HT-29 (cell line): ENCODE measurements at places on chromosomes 3 and 15. TPM values are rescaled to one million over a fixed set of nuclear protein-coding genes. Genes with fewer than 3 reads are reported as not detected.

CNTN3 gene
- total RNA-seq = not detected in 2 replicates

GNAT1 gene
- total RNA-seq = 0.18 TPM in 1 of 2 replicates, not detected in the other

LRRIQ4 gene
- not detected in 2 replicates for total RNA-seq

KCNH8 gene
- total RNA-seq = 0.03 and 1.1 TPM in 2 replicates

- DNase-seq = no peak
These were observed 49.0 kb upstream of the SLC4A7 start for GRCh38 chr3:27533261-27533607.

- peak; percentile 85 for DNase-seq
These were observed 317.8 kb upstream of the AGTR1 start for GRCh38 chr3:148379763-148380382.

DNA sequence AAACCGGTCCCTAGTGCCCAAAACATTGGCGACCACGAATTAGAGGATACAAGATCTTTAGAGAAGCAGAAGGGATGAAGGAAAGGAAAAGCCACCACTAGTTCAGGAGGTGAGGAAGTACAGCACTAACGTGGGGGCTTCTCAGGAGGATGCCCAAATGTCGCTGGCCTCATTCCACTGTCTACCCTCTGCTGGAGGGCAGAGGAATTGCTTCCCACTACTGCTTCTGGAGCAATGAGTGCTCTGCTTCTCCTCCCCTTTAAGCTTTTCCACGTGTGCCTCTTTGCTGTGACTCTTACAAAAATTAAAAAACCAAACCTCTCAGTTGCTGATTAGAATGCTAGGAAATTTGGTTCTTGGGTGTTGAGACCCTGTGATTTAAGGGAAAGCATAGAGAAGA is 281.3 kb downstream of the CLSTN2 start:
- peak; percentile 22 for DNase-seq

DNA sequence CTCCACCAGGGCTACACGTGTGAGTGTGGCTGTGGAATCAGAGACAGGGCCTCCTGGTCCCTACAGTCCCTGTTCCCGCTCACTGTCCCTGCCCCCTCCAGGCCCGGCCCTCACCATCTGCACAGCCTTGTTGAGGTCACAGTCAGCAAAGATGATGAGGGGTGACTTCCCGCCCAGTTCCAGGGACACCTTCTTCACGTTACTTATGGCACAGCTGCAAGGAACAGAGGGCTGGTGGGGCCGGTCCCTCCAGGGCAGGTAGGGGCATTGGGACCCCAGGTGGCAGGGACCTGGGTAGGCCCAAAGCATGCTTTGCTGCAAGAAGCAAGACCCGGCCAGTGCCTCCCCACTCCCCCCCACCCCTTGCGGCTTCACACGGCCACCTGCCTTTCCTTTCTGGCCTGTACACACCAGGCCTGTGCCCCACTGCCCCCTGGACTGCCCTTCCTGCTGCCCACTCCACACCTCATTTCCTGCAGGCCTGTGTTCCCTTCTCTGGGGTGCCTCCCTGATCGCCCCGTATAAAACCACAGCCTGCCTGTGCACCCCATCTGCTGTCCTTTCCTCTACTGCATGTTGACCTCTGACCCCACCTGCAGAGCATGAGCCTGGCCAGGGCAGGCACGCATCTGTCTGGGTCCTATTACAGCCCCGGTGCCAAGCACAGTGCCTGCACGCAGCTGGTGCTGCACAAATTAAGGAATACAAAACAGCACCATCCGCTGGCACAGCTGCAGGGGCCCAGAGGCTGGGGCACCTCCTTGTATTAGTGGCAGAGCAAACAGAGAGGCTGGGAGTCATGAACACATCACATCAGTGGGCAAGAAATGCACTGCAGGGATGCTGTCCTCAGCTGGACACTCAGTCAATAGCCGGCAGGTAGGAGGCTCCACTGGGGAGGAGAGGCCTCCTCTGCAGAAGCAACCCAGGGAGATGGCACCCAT is 30.8 kb upstream of the SLC41A3 start:
- DNase-seq = no peak

DNA sequence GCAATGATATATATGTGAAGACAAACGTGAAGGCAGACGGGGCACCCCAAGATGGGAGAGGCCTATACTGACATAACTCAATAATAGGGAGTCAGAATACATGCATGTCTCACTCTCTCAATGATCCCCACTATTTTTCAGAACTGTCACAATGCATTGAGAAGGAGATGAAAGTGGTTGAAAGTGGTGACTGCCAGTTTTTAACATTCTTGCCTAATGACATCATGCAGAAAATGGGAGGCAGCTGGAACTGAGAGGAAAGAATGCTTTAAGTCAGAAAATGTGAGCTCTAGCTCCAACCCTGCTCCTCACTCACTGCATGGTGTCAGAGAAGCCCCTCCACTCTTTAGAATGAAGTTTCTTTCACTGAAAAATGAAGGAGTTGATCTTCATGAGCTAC is 55.3 kb upstream of the P2RY1 start:
- no peak for DNase-seq

DNA sequence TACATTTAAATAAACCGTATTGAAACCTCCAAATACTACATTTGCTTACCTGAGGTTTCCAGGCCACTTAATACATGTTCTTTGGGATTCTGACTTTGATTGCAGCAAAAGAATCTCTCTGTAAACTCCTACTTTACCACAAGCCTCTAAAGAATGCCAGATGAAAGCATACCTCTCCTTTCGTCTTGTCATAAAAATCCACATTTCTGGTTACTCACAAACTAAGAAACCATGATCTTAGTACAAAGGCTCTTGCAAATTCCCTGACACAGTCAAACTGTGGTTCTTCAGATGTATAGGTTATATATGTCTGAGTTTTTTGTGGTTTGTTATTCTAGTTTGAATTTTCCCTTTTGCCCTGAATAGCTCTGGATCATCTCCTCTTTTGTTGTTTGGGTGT is 188.4 kb downstream of the RAP2B start:
- peak; percentile 65 for DNase-seq

- no peak for DNase-seq
These were observed 3.3 kb downstream of the COPG1 start for GRCh38 chr3:129252748-129253147.

GRCh38 chr3:113695786-113696645 is at the start of gene USF3:
TSS of gene USF3 (minus strand) at chr3:113696642. CDS start at chr3:113674878, 21,764 bp downstream.
- DNase-seq = peak; percentile 70

DNA sequence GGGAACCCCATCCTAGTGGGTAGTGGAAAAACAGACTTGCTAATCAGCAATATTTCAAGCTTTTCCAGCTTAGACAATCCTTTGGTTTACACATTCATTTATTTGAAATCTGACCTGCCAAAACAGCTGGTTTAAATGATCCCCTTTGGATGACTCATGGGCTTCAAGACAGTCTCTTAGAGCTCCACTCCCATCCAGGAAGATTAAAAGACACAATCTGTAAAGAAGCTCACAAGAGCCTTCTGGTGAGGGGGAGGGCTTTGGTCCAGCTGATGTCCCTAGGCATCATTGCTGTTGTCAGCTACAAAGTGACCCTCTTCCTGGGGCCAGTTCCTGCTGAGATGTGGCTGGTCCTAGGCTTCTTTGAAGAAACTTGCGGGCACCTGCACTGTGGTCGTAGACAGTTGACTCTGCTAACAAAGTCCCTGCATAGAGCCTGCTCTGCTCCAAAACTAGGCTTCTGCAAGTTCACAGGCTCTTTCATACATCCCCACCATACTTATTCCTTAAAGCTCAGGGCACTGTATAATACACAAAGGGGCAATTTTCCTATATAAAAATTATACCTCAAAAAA is 73.7 kb downstream of the IGSF11 start:
- DNase-seq = no peak

GRCh38 chr15:86432861-86433260 is 353.2 kb downstream of the AGBL1 start:
- DNase-seq = peak; percentile 54
